ENCODE measurements at places on chromosomes 12 and 14.

DNA sequence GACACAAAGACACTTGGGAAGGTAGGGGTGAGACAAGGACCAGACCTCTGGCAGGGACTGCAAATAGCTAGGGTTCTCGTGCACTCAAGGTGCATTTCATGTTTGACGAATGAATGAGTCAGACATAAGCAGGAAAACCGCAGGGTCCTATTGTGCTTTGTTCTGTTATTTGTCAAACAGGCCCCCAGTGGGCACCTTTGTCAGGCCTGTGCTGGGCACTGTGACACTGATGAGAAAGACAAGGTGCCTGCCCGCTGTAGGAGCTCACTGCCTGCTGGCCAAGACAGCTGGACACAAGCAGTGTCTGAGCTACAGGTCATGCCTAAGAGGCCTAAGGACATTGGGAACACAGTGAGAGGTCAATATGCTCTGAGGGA lies 2.3 kb downstream of the OTUB2 start:
- no peak for DNase-seq

DNA sequence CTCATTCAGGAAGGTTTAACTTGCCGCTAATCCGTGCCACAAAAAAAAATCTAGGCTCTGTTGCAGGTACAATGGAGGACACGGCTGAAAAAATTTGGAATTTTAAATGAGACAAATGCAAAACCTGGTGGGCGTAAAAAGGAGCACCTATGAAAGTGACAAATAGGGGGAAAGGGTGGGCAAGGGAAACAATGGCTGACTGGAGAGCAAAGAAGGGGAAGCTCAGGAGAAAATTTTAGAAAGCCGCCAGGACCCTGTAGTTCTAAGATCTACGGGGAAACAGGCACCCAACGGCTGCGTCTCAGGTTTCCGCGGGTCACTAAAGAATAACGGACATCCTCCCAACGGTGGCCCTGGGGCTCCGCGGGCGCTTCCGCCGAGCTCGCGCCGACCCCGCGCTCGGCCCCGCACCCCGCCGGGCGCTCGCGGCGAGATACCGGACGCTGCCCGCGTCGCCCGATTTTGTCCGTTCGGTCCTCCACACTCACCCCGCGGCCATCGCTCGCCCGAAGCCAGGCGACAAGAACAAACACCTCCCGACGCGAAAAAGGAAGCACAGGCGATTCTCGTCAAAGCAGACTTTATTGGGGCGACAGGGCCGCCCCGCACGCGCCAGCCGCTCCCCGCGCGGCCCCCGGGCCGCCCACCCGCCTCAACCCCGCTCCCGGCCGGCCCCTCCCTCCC lies 1.1 kb upstream of the YY1 start:
- peak; percentile 73 for DNase-seq

- no peak for DNase-seq
These were observed 389.6 kb upstream of the ATP2B1 start for GRCh38 chr12:90098132-90098779.

DNA sequence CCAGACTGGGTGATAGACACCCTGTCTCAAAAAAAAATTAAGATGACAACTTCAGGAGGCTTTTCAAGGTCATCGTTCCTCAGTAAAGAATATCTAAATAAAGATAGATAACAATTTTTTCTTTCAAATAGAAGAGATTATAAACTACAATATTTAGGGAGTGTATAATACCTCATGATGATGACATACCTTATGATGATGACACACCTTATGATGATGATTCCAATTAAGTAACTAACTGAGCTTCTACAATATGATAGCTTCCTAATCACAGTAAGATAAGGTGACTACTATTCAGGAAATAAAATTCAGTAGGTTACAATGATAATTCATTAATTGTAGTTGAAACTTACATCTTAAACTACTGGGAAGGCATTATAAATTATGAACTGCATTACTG lies 40.4 kb downstream of the KITLG start:
- no peak for DNase-seq

- no peak for DNase-seq
These were observed 636.4 kb downstream of the SLC6A15 start for GRCh38 chr12:84276215-84276614.

GRCh38 chr12:89765959-89766824 lies 57.6 kb upstream of the ATP2B1 start:
- no peak for DNase-seq

DNA sequence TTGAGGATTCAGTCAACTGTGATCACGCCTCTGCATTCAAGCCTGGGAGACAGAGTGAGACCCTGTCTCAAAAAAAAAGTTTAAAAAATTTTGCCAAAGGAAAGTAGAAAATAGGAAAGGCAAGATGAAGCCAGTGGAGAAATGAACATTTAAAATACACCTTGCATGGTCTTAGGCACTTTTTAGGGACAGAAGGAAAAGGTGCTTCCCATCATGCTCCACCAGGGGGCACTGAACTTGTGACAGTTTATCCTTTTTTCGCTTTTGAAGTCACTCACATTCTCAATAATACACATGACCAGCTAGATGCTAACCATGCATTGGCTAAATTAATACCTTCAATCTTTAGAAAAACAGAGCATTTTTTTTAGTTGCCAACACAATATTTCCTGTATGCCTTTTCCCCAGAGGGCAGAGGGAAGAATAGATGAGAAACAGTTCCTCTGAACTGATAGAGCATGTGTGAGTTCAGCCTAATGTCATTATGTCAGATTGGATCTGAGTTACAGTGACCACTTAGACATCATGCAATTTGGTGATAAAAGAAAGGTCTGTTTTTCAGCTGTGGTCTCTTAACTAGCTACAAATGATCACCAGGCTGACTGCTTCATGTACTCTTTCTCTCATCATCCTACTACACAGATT lies 221.8 kb upstream of the SSTR1 start:
- DNase-seq = peak; percentile 81

GRCh38 chr12:92556141-92556540 lies 146.6 kb upstream of the PLEKHG7 start:
- DNase-seq = no peak

- no peak for DNase-seq
These were observed 20.9 kb downstream of the PDE6H start for GRCh38 chr12:14993537-14994266.

DNA sequence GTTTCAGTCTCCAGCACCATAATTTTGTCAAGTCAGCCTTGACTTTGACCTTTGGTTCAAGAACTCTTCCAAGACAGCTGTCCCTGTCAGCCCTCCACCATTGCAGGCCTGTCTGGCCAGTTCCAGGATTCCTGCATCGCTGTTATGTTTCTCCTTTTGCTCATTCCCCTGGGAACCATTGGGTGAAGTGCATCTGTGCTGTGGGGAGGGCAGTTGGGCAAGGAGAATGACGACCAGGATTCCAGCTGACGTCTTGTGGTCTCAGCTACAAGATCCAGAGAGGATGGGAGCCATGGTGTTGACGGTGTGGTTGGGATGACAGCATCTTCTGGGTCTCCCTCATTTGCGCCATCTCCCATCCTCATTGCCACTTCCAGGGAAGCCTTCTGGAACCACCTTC lies 45.9 kb upstream of the SLC24A4 start:
- no peak for DNase-seq

GRCh38 chr12:5785601-5786000 lies 159.5 kb downstream of the ANO2 start:
- no peak for DNase-seq

- no peak for DNase-seq
These were observed 279.7 kb upstream of the TMTC1 start for GRCh38 chr12:30063435-30063945.

- DNase-seq = no peak
These were observed 50.0 kb downstream of the FLRT2 start for GRCh38 chr14:85579942-85580341.

GRCh38 chr12:40734276-40734675 lies 42.0 kb downstream of the CNTN1 start:
- DNase-seq = no peak

- DNase-seq = no peak
These were observed 285.9 kb downstream of the MDGA2 start for GRCh38 chr14:47389535-47389934.

DNA sequence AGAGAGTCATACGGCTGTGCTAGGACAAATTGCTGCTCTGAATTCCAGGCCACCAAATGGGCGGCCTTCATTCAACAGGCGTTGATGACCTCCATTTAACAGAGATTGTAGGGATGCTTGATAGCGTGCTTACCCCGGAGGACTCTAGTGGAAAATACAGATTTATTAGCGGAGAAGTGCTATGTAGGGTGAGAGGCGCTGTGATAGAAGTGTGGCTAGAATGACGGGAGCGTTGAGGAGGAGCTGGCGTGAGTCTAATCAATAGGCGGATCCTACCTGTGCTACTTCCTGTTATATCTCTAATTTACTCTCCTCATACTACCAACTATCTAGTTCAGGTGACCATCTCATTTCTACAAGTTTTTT lies 668 bp downstream of the MRPS35 start:
- no peak for DNase-seq

GRCh38 chr12:52895726-52896189 lies 9.1 kb downstream of the KRT8 start:
- no peak for DNase-seq

DNA sequence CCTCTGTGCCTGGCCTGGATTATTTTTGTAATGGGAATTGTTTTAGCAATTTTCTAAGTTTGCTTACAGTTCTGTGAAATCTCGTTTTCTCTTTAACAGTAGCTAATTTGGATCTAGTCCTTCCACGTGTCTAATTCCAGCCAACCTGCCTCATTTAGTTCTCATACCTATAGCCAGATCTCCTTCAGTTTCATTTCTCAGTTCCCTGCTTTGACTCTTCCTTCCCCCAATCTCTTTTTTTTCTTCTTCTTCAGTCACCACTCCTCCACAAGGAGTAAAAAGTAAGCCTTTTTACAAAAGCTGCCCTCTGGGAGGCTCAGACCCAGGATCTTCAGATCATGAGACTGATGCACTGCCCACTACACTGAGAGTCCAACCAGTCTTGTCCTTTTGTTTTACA lies 1.4 kb downstream of the THTPA start:
- no peak for DNase-seq

DNA sequence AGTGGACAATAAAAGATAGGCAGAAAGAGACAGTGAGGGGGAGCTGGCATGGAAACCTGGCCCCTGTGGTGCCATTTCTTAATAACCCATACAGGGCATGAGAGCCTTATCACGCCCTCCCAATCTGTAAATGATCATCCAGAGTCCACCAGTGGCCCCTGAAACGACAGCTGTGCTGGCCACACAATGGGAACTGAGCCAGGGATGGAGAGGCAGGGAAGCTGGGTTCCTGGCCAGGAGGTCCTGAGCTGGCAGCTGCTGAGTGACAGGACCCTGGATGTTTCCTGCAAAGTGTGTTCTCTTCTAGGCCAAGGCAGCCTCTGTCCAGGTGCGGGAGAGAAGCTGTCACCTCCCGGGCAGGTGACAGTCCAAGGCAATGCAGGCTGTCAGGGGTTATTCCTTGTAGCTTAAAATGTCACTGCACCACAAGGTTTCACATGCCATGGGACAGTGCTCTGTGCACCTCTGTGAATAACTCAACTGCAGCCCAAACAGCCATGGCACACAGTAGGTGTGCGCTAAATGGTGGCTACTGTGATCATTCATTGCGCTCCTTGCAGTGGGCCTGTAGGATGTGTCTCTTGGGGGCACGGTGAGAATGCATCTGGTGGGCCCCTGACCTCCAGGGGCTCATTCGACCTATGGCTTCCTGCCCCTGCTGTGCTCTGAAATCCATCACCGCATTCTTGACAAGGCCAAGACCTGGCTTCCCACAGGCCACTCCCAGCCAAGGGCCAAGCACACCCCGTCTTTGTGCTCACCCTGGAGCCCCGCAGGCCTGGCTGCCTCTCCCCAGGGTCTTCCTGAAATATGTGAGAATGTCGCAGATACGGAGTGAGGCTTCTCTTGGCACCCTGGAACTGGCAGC lies 46.3 kb upstream of the BCL11B start:
- no peak for DNase-seq

- no peak for DNase-seq
These were observed 135.9 kb downstream of the GARIN6 start for GRCh38 chr12:99783421-99783820.

DNA sequence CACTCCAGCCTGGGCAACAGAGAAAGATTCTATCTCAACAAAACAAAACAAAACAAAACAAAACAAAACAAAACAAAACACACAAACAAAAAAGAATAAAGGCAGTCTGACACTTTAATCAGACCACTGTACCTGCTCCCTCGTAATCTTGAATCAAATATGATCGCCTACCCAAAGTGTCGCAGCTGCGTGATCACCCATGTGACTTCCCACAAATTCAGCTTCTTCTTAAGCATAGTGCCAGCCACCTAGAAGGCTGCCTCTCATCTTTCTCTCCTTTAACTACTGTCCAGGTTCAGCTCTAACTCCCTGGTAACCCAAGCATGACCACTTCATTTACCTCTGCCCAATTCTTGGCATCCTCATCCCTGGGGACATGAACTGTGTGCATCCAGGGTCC lies 37.4 kb downstream of the FMNL3 start:
- DNase-seq = no peak

DNA sequence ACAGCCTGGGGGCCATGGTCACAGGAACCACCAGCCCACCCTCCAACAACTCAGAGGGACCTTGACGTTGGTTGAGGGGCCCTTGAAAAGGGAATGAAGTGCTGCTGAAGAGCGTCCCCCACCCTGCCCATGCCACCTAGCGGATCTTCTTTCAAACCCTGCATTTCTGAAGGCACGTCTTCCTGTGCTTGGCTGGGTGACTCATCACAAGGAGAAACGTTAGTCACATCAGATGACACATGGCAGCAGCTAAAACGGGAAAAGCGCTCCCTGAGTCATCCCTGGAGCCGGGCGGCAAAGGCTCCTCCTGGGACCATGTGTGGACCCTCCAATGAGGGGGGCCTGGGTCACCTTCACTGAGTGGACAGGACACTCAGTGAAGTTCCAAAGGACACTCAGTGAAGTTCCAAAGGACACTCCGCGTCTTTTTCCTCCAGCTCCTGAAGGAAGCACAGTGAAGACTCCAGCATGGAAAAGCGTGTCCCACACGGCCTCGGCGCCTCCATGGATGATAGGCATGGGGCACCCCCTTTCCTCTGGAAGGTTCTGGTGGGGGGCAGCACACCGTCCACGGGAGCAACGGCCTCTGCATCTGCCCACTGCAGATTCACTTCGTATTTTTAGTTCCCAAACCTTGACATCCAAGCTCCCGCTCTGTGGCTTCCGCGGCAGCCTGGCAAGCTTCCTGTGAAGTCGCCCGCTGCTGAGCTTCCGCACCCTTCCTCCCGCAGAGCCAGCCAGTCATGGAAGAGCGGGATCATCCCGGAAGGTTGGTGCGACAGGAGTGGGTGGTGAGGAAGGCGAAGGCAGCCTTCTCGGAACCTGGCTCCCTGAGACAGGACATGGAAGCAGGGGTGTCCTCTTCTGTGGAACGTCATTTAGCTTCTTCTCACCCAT lies 383.4 kb downstream of the VRK1 start:
- DNase-seq = no peak

Measured in Peyer's patch (tissue), 4 donors.